CD4-positive, CD25-positive, alpha-beta regulatory T cell (primary cell): ENCODE measurements at places on chromosomes 1 and 21. TPM values are rescaled to one million over a fixed set of nuclear protein-coding genes. Genes with fewer than 3 reads are reported as not detected.

TNFRSF9 gene
- polyA plus RNA-seq = 15.1 TPM

PCNT gene
- 5.3 TPM for polyA plus RNA-seq

NES gene
- polyA plus RNA-seq = not detected

ENAH gene
- 0.03 TPM for polyA plus RNA-seq

KCNA3 gene
- 83.5 TPM for polyA plus RNA-seq

MYOC gene
- not detected for polyA plus RNA-seq

SDC3 gene
- not detected for polyA plus RNA-seq
